ENCODE measurements at places on chromosomes 2 and 18.

DNA sequence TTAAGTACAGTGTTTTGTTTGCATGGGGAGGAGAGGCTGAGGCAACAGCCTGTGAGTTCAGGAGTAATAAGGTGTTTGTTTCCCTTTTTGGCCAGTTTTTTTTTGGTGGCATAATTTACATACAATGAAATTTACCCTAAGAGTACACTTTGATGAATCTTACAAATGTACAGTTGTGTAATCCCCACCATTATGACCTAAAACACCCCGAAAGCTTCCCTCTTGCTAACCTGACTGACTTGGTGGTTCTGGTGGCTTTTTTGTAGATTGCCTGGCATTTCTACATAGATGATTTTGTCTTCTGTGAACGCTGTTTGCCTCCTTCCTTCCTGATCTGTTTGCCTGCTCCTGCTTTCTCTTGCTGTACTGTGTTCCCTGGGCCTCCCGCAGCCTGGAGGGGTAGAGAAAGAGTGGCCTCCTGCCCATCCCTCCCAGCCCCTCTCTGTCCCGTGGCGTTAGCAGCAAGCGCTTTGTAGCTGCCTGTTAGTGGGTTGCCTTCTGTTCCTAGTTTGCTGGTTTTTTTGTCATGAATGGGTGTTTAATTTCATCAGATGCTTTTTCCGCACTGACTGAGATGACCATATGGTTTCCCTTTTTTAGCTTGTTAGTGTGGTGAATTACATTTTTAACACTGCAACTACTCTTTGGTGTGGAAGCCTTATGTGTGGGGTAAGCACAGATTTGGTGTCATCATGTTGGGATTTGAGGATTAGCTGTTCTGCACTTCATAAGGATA is 32.1 kb downstream of the ASAP2 start:
- peak; percentile 34 for DNase-seq

- DNase-seq = no peak
Observed at GRCh38 chr2:241514986-241515737, 6.8 kb upstream of the STK25 start.

GRCh38 chr2:188787658-188788240 is 186.4 kb upstream of the COL3A1 start:
- peak; percentile 65 for DNase-seq

DNA sequence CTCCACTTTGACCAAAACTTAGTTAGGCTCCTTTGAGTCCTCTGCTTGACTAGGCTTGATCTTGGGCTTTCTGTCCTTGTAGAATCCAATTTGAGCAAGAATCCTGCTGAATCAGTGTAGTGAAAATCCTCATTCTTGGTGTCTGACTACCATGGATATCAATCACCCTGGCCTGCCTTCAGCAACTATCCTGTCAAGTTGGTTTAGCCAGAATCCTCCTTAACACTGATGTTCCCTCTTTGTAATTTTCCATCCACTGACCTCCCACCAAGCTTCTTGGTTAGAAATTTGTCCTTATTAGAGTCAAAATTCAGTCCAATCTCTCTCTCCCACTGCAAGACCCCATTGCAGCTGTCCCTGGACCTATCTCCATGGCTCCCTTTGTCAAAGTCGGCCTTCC is 494 bp upstream of the RBM45 start:
- DNase-seq = no peak

DNA sequence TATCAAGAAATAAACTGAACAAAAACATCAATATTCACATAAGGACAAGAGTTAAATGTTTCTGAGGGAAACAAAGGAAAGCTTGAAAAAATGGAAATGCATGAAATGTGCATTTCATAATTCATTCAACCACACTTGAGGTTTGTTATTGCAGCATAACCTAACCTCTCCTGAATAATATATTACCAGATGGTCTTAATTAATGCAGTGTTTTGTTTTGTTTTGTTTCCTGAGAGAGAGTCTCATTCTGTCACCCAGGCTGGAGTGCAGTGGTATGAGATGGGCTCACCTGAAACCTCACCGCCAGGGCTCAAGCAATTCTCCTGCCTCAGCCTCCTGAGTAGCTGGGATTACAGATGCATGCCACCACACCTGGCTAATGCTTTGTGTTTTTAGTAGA is 139.9 kb upstream of the PIEZO2 start:
- DNase-seq = peak; percentile 14

GRCh38 chr2:174343343-174343622 is 8.5 kb downstream of the SP9 start:
- DNase-seq = no peak

GRCh38 chr18:41265047-41265446 is 690.0 kb upstream of the PIK3C3 start:
- DNase-seq = no peak

DNA sequence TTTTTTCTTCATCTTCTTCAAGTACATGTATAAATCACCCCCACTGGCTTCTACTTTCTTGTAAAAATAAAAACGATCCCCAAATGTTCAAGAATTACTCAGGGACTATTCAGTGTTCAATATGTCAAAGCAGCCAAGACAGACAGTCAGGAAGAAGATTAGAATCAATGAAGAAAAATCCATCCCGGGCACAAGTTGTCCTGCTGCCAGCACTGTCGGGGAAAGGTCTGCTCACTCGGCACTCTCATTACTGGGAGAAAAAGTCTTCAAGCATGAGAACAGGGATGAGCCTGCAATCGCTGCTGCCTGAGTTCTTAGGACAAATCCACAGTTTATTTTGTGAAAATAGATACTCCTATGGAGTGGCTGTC is 482.8 kb upstream of the KLHL29 start:
- no peak for DNase-seq

GRCh38 chr2:232994446-232994845 is 18.6 kb downstream of the NGEF start:
- no peak for DNase-seq

- no peak for DNase-seq
Observed at GRCh38 chr2:3986063-3986462, 282.7 kb downstream of the DCDC2C start.

DNA sequence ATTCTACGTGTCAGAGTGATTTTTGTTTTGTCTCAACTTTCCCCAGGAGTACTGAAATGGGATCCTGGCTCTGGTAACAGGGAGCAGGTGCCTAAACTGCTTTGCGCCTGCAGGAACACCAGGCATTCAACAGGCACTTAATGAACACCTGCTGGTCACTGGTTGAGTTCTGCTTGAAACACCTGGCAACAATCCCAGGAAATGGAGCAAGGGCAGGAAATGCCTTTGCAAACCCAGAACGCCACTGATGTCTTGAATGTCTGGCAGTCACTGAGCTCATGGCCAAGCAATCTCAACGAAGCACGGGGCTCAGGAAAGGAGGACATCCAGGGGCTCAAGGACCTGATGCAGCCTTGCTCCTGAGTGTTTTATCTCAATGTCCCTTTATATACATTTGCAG is 360.0 kb upstream of the RAB6C start:
- DNase-seq = no peak

- peak; percentile 40 for DNase-seq
Observed at GRCh38 chr2:56801770-56802169, 618.0 kb downstream of the CCDC85A start.

DNA sequence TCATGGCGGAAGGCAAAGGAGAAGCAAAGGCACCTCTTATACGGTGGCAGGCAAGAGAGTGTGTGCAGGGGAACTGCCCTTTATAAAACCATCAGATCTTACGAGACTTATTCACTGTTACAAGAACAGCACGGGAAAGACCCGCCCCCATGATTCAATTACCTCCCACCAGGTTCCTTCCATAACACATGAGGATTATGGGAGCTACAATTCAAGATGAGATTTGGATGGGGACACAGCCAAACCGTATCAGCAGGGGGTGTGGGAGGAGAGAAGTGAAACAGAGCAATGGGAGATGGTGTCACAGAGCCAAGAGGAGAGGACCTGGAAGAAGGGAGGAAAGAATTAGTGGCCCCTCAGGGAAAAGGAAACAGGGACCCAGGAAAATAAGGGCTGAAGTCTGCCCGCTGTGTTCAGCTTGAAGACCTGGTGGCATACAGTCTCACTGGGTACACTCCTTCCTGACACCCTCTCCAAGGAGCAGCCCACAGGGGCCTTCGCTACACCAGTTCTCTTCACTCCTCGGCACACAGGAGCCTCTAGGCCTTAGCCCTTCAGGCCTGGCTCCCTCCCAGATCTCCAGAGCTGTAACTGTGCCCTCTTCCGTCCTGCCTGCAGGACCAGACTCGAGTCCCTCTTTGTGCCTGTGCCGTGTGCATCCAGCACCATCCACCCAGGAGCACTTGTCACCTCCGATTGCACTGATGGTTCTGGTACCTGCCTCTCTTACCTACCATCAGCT is 262.1 kb downstream of the EIPR1 start:
- DNase-seq = no peak

GRCh38 chr18:33231474-33232317 is 208.8 kb downstream of the CCDC178 start:
- DNase-seq = peak; percentile 75

DNA sequence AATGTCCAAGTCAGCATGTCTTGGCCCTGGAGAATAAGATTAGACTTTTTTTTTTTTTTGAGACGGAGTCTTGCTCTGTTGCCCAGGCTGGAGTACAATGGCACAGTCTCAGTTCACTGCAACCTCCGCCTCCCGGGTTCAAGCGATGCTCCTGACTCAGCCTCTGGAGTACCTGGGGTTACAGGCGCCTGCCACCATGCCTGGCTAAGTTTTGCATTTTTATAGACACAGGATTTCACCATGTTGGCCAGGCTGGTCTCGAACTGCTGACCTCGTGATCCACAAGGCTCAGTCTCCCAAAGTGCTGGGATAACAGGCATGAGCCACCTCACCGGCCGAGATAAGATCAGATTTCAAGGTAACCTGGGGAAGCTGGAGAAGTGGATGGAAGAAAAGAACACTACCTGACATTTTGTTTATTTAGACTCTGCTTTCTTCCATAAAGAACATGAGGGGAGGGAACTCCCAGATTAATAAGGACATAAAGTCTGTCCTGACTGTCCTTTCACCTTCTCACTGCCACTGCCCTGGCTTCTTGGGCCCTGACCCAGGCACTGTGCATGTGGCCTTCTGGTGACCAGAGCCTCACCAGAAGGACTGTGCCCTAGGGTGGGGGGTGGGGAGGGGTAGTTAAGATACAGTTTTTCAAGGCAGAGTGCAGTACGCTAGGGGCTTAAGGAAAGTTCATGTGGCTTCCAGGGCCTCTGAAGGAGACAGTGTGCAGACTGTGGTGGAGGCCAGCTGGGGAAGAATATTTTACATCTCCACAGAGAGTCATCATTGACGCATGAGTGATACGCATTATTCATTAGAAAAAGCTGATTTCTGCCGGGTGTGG is 4.8 kb upstream of the IMPA2 start:
- peak; percentile 78 for DNase-seq

DNA sequence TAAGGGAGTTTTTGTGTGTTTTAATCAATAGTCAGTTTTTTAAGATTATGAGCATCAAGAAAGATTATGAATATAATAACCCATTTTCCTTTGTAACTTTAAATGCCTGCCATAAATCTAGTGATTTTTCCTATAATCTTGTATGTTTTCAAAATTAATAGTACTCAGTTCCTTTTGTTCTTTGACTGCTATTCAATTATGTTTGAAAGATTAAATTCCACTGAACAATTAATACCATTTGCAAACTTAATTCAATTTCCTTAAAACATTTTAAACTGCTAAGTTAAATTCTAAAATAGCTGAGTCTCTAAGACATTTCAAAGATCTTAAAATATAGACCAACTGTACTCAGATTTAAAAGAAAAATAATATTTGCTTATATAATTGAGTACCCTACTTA is 1173.9 kb upstream of the TMEFF2 start:
- DNase-seq = no peak

GRCh38 chr2:72497763-72498162 is 328.1 kb downstream of the EXOC6B start:
- DNase-seq = peak; percentile 6

DNA sequence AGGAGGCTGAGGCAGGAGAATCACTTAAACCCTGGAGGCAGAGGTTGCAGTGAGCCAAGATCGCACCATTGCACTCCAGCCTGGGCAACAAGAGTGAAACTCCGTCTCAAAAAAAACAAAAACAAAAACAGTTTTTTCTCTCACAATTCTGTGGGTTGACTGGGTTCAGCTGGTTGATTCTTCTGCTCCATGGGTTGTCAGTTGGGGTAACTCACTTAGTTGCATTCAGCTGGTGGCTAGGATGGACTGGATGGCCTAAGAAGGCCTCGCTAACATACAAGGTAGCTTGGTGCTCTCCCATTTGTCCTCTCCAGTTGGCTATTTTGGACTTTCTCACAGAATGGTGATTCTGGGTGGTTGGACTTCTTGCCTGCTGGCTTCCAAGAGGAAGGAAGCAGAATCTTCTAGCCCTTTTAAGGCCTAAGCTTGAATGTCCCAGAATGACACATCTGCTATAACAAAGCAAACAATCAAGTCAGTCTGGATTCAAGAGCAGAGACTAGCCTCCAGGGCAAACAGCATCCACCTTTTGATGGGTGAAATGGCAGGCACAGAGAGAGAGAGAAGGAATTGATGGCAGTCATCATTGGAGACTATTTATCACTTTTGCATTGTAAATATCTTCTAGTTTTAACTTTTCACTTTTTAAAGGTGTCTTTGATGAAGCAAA is 17.9 kb downstream of the LAMA3 start:
- no peak for DNase-seq

DNA sequence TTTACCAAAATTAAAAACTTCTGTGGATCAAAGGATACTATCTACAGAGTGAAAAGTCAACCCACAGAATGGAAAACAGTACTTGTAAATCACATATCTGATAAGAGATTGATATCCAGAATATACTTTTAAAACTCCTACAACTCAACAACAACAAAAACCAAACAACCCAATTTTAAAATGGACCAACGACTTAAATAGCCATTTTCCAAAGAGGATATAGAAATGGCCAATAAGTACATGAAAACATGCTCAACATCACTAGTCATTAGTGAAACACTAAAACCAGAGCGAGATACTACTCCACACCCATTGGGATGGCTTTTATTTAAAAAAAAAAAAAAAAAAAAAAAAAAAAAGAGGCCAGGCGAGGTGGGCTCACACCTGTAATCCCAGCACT is 68.1 kb downstream of the DYM start:
- no peak for DNase-seq

- peak; percentile 79 for DNase-seq
Observed at GRCh38 chr18:43661570-43661969, 384.3 kb upstream of the SYT4 start.

GRCh38 chr2:12774395-12774727 is 57.6 kb downstream of the TRIB2 start:
- DNase-seq = peak; percentile 92
